Breast epithelium (tissue), 4 donors: ENCODE measurements at places on chromosomes 1 and 21. TPM values are rescaled to one million over a fixed set of nuclear protein-coding genes. Genes with fewer than 3 reads are reported as not detected.

IL12RB2 gene
- 5.1 TPM for total RNA-seq

DMRTA2 gene
- 0.16 TPM for total RNA-seq

DNM3 gene
- 6.6 TPM for total RNA-seq

ACAP3 gene
- 19.7 TPM for total RNA-seq

HUNK gene
- total RNA-seq: 0.32 TPM

TRMT13 gene
- 21.0 TPM for total RNA-seq

KRTAP25-1 gene
- not detected for total RNA-seq

FCRL4 gene
- total RNA-seq: not detected

SLC44A5 gene
- total RNA-seq: 3.5 TPM

GSTM1 gene
- 33.8 TPM for total RNA-seq

CNKSR1 gene
- total RNA-seq: 28.2 TPM

ZFP69B gene
- 2.6 TPM for total RNA-seq

DNASE2B gene
- total RNA-seq: 7.2 TPM

GRCh38 chr21:44686843-44687561, 5.0 kb upstream of the KRTAP12-1 start:
- no peak for DNase-seq

DNA sequence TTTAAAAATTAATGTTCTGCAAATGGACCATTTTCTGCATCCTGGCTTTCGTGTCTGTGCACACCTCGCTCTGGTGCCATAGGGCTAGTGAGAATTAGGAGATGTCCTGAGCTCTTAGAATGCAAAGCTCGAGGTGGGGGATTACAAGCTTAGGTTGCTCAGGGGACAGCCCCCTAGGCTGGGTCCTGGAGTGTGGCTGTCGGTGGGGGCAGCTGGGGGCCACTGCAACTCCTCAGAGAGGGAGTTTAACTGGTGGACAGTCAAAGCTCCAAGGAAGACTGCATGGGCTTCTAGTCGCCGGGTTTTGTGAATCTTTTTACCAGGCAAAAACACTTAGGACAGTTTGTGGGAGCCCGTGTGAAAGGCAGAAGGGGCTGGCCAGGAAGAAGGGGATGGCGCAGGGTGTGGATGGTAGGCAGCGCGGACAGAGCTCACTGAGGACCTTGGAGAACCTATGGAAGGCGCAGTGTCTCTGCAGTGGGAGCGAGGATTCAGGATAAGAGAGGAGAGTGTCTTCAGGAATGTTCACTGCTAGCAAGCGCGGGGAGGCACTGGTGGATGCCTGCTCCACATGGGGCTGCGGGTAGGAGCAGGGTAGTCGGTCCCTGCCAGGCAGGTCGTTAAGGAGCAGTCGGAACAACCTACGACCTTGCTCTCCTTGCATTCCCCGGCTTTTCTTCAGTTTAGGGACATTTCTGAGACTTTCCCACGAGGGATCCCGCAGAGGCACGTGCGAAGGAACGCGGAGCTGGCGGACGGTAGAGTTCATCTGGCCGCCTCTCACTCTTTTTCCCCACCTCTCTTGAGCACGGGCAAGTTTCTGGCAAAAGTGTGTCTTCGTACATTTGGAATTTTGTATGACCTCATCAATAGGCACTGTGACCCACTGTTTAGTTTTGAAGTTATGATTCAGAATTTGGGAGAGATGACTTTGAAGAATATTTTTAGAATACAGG, 12.9 kb upstream of the KCNE1 start:
- DNase-seq: no peak

- DNase-seq: peak; percentile 32
Measured at GRCh38 chr21:46110499-46111192, 12.7 kb downstream of the COL6A2 start.

DNA sequence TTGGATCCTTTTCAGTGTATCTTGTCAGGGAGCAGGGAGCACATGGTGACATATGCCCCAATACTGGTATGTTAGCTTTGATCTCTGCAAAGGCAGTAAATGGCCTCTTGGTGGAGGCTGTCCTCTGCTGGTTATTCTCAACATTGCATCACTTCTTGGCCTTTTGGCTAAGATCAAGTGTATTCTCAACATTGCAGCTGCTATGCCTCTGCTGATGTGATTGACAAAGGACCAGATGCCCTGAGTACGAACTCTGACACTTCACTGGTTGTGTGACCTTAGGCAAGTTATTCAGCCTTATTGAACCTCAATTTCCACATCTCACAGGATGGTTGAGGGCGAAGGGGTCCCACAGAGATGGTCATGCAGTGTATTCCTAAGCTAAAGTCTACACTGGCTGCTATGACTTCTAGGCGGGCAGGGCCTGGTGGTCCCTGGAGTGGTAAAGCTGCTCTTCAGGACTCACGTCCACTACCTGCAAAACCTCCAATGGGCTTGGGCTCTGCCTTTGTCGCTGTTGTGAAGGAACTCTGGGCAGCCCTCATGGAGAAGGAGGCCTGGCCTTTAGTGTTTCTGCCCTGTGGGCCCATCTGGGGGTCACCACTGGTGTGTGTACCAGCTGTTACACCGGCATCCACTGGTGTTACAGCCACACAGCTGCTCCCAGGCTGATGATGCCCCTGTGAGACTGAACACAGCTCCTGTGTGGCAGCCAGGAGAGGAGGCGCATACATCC, 64.8 kb downstream of the DNTTIP2 start:
- no peak for DNase-seq

GRCh38 chr1:202279806-202280205, 61.9 kb downstream of the UBE2T start:
- no peak for DNase-seq

DNA sequence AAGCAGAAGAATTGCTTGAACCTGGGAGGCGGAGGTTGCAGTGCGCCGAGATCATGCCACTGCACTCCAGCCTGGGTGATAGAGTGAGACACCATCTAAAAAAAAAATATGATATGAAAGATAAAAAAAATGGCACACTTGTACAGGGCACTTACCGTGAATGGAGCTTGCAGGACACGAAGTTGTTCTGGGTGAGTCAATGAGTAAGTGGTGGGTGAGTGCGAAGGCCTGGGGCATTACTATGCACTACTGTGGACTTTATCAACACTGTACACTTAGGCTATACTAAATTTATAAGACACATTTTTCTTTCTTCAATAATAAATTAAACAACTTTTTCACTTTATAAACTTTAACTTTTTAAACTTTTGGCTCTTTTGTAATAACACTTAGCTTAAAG, 37.0 kb downstream of the TNFRSF8 start:
- DNase-seq: no peak

- no peak for DNase-seq
Measured at GRCh38 chr1:234369784-234370183, 3.5 kb upstream of the COA6 start.

DNA sequence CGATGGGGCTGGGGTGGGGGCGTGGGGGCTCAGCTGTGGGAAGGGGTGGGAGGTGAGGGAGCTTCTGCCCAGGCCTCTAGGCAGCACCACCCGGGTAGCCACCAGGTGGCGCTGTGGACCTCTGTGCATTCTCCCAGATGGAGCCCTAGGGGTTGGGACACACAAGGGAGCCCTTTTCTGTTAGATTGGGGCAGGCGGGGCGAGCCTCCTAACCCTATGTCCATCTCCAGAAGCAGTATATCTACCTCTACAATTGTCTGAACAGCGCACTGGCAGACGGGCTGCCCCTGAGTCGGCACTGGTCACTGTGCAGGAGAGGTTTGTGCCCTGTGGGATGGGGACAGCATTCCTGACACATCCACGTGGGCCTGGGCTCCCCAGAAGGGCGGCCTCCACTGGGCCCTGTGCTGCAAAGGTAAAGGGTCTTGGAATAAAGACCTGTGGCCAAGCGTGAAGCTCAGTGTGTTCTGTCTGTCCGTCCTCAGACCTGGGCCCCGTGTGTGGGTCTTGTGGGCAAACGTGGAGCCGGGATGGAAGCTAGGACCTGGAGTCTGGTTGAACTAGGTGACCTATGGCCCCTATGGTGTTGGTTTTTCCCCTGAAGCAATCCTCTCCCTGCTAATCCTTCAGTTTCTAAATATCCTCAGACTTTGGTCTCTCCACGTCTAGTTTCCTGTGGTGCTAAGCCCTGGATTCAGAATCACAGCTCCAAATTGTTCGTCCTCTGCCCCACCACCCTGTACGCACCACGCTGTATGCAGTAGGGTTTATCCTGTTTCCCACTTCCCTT, 4.4 kb upstream of the LGR6 start:
- DNase-seq: peak; percentile 77

- DNase-seq: no peak
Measured at GRCh38 chr1:205071028-205071409, 13.2 kb downstream of the TMEM81 start.

- DNase-seq: peak; percentile 63
Measured at GRCh38 chr1:202283379-202283844, 58.3 kb downstream of the UBE2T start.

DNA sequence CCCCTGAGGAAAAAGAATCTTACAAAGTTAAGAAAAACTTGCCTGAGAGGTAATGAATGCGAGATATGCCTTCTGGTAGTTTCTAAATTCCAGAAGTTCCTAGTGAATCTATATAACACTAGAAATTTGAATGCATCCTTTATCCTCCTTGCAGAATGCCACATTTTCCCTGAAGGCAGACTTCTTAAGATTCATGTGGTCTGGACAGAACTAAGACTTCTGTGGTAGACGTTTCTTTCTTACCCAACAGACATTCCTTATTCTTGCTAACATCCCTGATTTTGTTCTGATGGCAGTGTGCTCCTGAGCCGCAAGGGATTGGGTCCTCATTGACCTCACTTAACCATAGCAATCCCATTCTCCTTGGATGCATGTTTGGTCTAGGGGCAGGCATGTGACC, 121.3 kb upstream of the PAPPA2 start:
- DNase-seq: no peak

GRCh38 chr1:169309178-169310166, 58.1 kb downstream of the NME7 start:
- no peak for DNase-seq

GRCh38 chr21:30146558-30147282, 19.9 kb downstream of the CLDN17 start:
- DNase-seq: peak; percentile 80

GRCh38 chr1:27489501-27489972, 430 bp downstream of the WASF2 start:
- DNase-seq: peak; percentile 30

- DNase-seq: no peak
Measured at GRCh38 chr1:29245876-29246275, 9.6 kb downstream of the PTPRU start.

DNA sequence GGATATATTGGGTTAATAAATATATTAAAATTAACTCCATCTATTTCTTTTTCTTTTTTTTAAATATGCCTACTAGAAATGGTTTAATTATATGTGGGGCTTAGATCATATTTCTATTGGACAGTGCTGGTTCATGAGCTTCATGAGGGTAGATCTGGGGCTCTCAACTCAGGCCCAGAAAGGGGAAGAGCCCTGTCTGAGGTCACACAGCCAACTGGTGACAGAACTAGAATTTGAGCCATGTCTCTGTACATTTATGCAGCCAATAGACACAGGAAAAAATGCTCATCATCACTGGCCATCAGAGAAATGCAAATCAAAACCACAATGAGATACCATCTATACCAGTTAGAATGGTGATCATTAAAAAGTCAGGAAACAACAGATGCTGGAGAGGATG, 5.1 kb upstream of the EPHB2 start:
- DNase-seq: no peak
